Activated CD8-positive, alpha-beta T cell treated with anti-CD3 and anti-CD28 coated beads, Interleukin-2, amount 10 ng/mL, durations not matched to agents 7 days and 5 days (primary cell): ENCODE measurements at places on chromosomes 4 and X. TPM values are rescaled to one million over a fixed set of nuclear protein-coding genes. Genes with fewer than 3 reads are reported as not detected.
A peak's percentile ranks its signal among the peaks of the same experiment; 100 is the strongest.

DNA sequence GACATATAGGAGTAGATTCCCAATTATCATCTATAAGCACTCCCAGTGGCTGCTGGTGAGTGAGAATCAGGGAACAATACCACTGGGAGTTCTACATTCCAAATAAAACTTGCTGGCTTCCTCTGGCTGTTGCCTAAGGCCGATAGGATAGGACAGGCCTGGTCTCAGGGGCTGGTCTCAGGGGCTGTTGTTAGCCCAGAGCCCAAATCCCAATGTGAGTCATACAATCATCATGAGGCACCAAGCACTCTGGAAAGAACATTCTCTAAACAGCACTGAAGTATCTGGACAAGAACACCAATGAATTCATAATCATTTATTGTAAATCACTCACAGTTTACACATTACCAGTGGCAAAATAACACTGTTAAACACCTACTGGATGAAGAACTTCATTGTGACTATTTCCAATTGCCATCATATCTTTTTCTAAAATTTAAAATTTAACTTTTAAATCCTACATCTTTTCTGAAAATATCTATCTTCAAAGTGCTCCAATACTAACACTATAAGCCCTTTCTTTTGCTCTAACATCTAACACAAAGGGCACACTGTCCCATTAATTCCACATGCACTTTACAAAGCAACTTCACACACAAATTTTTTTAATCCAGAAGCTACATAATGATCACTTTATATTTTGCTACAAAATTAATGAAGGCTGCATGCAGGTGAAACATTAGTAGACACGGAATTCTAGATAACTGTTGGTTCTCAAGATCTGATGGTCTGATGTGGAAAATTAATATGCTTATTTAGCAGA is 67.6 kb upstream of the TMEM150C start:
- DNase-seq, result no peak
- no peaks in the 10 kb centered on the region for H3K36me3 ChIP-seq
- H3K4me3 ChIP-seq, result no peak overlapping the region
- no peak overlapping the region for H3K27ac ChIP-seq

Gene IL2
- not detected for total RNA-seq

Gene ELMOD2
- total RNA-seq, result 15.5 TPM

DNA sequence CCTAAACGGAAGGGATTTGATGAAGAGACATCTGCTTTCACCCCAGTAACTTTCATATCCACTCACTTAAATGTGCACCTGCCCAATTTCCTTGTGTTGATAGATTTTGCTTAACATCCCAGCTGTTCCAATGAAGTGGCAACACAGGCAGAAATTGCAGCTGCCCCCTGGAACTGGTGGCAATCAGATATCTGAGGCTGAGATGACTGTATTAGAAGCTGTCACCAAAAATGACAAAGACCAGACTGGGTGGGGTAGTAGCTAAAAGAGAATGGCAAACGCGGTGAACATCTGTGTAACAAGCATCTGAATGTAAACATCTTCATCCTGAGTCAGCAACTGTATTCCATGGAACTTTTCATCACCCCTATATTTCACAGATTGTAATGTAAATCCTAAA is 17.1 kb downstream of the GABRA2 start:
- no peak overlapping the region for H3K4me3 ChIP-seq
- no peak overlapping the region for H3K27ac ChIP-seq
- H3K36me3 ChIP-seq, result no peaks in the 10 kb centered on the region
- no peak for DNase-seq

Gene PCDH10
- total RNA-seq, result not detected

GRCh38 chr4:101953949-101954348 is 163.4 kb downstream of the BANK1 start:
- no peaks in the 10 kb centered on the region for H3K4me1 ChIP-seq
- peaks cover 7% of the 10 kb centered on the region for H3K27me3 ChIP-seq
- no peak for DNase-seq

- H3K27ac ChIP-seq, result peak overlapping the region; percentile 84
- H3K4me1 ChIP-seq, result peaks cover 56% of the 10 kb centered on the region
- H3K36me3 ChIP-seq, result peaks cover 17% of the 10 kb centered on the region
- DNase-seq, result no peak
- H3K27me3 ChIP-seq, result no peaks in the 10 kb centered on the region
These were observed 700 bp downstream of the VMA21 start for GRCh38 chrX:151397741-151398070.

- no peaks in the 10 kb centered on the region for H3K4me1 ChIP-seq
- no peaks in the 10 kb centered on the region for H3K36me3 ChIP-seq
- no peak overlapping the region for H3K27ac ChIP-seq
- DNase-seq, result no peak
- H3K27me3 ChIP-seq, result peaks cover 6% of the 10 kb centered on the region
- no peak overlapping the region for H3K4me3 ChIP-seq
These were observed 49.5 kb downstream of the JADE3 start for GRCh38 chrX:46961574-46962283.

Gene CFAP47
- not detected for total RNA-seq

DNA sequence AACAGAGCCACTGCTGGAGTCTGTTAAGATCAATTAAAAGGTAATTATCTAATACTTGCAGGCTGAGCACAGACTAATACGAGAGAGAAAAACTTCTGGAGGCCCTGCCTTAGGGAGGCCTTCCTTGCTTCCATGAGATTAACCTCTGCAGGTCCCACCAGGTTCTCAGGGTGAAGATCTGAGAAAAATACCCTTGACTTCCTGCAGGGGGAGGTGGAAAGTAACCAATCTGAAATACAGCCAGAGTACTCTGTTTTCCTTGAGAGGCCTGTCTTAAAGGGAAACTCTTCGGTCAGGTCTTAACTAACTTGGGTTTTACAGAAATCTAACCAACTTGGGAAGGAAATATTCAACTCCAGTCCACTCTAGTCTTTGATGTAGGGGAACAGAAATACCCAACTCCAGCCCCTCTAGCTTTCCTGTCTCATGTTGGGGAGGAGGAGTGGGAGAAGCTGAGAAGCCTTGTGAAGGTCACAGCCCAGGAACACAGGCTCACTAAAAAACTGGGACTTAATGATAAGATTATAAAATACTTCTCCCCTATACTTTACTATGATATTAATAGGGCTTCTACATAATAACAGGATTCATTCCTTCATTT is 77.1 kb downstream of the TBCK start:
- H3K4me3 ChIP-seq, result no peak overlapping the region
- H3K27me3 ChIP-seq, result no peaks in the 10 kb centered on the region
- H3K36me3 ChIP-seq, result peaks cover 14% of the 10 kb centered on the region
- DNase-seq, result peak; percentile 27
- H3K27ac ChIP-seq, result no peak overlapping the region
- H3K4me1 ChIP-seq, result peaks cover 3% of the 10 kb centered on the region

DNA sequence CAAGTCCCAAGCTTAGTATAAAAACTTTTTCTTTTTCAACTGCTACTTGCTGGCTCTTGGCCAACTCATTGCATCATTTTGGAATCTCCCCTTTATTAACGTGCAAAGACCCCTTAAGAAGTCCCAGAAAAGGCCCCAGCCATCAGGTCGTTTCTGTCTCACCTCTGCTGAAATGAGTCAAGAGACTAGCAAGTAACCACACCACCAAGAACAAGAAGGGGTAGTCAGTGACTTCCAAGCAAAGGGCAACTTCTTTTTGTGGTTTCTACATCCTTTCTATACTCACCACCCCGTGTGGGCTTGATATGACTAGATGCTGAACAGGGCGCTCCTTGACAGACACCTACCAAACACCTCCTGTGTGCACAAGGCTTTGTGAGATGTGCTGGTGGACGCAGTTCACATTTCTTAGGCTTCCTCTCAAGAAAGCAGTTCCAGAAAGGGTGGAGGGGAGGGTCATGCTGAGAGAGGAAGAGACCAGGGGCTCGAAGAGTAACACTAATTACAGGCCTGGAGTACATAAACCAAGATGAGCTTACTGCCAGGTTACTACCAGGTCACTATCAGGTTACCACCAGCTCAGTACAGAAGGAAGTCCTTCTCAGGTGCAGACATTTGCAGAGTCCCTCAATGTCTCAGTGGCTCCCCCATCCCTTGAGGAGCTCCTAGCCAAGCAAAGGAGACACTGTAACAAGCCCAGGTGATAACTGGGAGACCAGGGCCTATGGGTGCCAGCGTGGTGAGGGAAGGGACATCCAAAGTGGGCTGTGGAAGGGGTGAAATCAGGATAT is 19.3 kb downstream of the JAKMIP1 start:
- H3K4me3 ChIP-seq, result peak overlapping the region; percentile 43
- H3K36me3 ChIP-seq, result peaks cover 46% of the 10 kb centered on the region
- H3K4me1 ChIP-seq, result peaks cover 83% of the 10 kb centered on the region
- peak; percentile 81 for DNase-seq
- H3K27me3 ChIP-seq, result no peaks in the 10 kb centered on the region

Gene KLHL15
- total RNA-seq, result 10.1 TPM

- H3K27me3 ChIP-seq, result peaks cover 5% of the 10 kb centered on the region
- no peak overlapping the region for H3K27ac ChIP-seq
- peaks cover 2% of the 10 kb centered on the region for H3K4me1 ChIP-seq
- no peaks in the 10 kb centered on the region for H3K36me3 ChIP-seq
- H3K4me3 ChIP-seq, result no peak overlapping the region
These were observed 11.0 kb upstream of the ARHGEF38 start for GRCh38 chr4:105541420-105541819.

GRCh38 chr4:155611501-155611900 is 55.1 kb upstream of the GUCY1A1 start:
- H3K27me3 ChIP-seq, result peaks cover 4% of the 10 kb centered on the region
- no peak overlapping the region for H3K4me3 ChIP-seq
- H3K27ac ChIP-seq, result no peak overlapping the region
- no peak for DNase-seq

- H3K36me3 ChIP-seq, result no peaks in the 10 kb centered on the region
- H3K4me1 ChIP-seq, result no peaks in the 10 kb centered on the region
These were observed 65.7 kb downstream of the SERPINA7 start for GRCh38 chrX:105972690-105973386.

Gene CCKAR
- total RNA-seq, result not detected

DNA sequence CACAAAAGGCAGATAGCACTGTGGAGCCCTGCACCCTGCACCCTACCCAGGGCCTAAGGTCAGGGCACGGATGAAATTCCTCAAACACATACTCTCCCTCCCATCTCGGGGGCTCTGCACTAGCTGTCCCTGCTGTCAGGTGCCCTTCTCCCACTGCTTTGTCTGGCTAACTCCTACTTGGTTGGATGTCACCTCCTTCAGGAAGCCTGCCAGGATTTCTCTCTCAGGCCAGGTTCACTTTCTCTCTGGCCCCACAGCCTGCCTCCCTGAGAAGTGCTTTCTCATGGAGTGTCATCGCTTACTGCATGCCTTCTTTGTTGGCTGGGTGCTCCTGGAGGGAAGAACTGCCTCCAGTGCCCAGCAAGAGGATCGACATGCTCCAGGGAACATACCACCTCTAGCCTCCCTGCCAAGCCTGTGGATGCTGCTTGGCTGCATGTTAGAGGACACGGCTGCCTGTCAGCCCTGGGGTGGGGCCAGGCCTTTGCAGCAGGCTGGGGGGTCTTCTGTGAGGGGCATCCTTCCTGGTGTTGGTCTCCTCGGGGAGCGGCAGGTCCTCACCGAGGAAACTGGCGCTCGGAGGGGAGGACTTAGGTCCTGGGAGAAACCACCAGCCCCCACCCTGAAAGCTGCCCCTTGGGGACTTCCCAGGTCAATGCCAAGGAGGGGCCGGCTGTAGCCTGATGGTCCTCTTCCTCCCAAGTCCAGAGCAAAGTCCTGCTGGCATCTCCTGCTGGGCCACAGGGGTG is 15.0 kb downstream of the ABLIM2 start:
- no peak for DNase-seq
- no peak overlapping the region for H3K27ac ChIP-seq
- H3K4me1 ChIP-seq, result no peaks in the 10 kb centered on the region

- H3K4me1 ChIP-seq, result no peaks in the 10 kb centered on the region
- peak; percentile 68 for DNase-seq
- H3K4me3 ChIP-seq, result peak within 1 kb of the TSS; percentile 65
- H3K27me3 ChIP-seq, result no peaks in the 10 kb centered on the region
- H3K36me3 ChIP-seq, result no peaks in the 10 kb centered on the region
These were observed at the start of gene LDOC1 for GRCh38 chrX:141176586-141177451. Gene LDOC1 (minus strand): TSS chrX:141177129. CDS start chrX:141177021, 108 bp downstream.
